ENCODE measurements at places on chromosomes 3 and 15.
A peak's percentile ranks its signal among the peaks of the same experiment; 100 is the strongest.

GRCh38 chr3:23685541-23686258 lies 120.1 kb upstream of the UBE2E1 start:
- DNase-seq: peak; percentile 41

DNA sequence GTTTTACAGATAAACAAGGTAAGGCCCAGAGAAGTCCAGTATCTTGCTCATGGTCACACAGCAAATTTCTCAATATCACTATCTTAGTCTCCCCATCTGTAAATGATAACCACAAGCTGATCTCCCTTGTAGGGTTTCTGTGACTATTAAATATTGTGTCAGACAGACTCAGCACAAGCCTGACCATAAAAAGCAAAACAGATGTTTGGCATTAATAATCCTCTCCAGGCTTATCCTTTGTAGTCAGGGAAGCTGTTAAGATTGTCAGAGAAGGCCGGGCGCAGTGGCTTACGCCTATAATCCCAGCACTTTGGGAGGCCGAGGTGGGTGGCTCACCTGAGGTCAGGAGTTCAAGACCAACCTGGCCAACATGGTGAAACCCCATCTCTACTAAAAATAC lies 173.2 kb upstream of the PRICKLE2 start:
- no peak for DNase-seq

DNA sequence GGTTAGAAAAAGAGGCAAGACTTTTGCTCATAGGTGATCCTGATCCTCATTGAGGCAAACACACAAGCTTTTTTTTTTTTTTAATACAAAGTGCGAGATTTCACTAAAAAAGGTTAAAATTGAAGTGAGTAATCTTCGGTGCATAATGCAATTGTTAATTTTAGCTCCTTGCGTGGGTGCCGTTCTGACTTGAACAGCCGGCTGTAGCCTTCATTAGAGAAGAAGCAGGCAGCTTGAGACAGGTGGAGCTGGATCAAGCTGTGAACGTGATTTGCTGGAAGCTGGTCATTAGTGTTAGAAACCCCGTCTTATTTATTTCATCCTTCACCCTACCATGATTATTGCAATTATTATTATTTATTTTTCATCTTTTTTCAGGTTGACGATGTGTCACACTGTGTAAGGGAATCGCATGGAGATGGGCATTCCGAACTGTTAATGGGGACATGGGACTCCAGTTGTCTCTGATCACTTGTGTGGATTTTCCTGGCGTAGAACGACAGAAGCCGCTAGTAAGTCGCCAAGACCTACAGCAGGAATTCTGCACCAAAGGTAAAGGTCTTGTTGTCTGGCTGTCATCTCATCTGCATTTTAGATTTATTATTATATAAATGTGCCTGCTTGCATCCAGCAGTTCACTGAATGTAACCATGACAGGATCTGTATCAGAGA lies 40.2 kb downstream of the ARPP21 start:
- DNase-seq: no peak

DNA sequence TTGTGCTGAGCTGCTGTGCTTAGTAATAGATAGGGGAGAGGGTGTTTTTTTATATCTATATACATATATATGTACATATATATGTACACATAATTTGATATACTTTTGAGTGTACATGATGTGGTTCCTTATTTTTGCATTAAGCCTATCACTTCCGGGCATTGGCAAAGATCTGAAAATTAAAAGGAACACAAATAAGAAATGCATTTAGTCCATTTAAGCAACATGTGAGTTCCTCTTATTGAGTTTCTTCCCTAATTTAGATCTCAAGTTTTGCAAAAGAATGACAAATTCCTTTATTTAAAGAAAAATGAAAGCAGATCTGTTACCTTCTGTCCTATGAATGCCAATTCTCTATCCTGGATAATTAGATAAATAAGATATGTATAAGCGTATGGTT lies 435.1 kb downstream of the LPP start:
- no peak for DNase-seq

GRCh38 chr15:90918034-90918788 lies 14.1 kb downstream of the HDDC3 start:
- no peak for DNase-seq

DNA sequence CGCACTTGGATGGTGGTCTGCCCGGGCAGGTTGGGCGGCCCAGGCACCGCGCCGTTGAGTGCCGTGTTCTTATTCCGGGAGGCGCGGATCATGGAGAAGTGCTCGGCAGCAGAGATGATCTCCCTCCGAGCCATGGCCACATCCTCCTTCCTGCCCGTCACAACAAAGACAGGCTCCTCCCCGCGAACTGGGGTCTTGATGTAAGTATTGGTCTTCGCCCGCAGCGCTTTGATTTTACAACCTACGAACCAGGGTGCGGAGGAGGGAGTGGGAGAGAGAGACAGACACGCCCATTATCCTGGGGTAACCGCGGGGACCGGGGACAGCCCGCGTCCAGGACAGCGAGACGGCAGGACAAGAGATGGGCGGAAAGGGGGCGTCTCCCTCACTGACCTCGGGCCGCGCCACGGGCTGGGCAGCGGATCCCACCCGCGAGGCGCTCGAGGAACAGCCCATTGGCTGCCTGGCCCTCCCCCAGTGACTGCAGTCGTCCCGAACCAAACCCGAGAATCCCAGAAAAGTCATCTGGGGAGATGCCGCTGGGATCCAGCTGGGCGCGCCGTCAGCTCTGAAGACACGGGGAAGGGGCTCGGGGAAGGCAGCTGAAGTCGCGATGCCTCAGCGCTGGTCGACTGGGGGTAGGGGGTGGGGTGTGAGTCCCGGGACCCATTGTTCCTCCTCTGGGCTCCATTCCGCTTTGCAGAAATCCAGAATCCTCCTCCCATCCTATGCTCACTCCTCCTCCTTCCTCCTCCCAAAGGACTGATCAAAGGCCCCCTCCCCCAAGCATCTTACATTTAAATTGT lies 1.2 kb downstream of the MEX3B start:
- DNase-seq: no peak

DNA sequence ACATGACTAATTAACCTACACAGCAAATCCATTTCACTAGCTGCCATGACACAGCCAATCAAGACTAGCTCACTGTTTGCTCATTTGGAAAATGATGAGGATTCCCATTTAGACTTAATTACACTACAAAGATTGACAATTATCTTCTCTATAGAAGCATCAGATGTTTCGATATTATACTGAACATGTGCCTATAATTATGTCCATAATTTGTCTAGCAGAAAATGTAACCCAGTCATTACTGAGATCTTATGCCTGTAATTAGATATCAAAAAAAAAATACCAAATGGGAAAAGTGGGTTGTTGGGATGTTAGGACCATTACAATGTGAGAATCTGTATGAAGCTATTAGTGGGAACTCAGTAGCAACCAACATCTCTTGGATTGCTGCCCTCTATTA lies 344.2 kb upstream of the MCTP2 start:
- no peak for DNase-seq

DNA sequence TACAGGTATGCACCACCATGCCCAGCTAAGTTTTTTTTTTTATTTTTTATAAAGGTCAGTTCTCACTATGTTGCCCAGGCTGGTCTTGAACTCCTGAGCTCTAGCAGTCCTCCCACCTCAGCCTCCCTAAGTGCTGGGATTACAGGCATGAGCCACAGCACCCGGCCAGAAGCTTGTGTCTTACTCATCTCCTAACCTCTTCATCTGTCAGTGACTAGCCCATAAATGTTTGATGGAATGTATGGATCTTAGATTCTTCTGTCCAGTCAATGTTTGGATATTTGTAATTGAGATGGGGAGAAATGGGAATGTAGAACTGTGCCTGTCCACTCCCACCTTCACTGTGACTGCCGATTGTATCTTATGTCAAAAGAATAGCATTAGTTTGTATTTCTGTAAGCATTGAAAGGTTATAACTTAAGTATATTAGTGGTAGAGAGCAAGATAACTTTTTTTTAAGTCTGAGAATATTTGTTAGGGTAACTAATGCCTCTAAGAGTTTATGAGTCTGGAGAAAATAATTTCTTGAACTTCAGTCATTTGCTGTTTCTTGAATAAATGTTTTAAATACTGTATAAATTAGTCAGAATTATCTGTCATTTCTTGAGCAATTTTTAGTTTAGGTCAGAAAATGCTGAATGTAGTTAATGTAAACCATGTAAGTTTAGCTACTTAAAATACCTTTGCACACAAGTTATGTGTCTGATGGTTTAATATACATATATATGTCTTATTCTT lies 215.3 kb upstream of the CGNL1 start:
- no peak for DNase-seq

DNA sequence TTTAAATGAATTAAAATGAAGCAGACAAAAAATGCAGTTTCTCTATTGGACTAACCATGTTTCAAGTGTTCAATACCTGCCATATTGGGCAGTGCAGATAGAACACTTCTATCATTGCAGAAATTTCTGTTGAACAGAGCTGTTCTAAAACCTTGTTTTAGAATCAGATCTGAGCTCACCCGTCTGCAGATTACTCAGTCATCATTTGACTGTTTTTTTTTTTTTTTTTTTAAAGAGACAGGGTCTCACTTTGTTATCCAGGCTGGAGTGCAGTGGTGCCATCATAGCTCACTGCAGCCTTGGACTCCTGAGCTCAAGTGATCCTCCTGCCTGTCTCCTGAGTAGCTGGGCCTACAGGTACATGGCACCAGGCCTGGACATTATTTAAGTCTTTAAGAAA lies 128.7 kb downstream of the APBA2 start:
- no peak for DNase-seq

GRCh38 chr3:131079086-131079485 lies 52.4 kb downstream of the NEK11 start:
- DNase-seq: no peak

DNA sequence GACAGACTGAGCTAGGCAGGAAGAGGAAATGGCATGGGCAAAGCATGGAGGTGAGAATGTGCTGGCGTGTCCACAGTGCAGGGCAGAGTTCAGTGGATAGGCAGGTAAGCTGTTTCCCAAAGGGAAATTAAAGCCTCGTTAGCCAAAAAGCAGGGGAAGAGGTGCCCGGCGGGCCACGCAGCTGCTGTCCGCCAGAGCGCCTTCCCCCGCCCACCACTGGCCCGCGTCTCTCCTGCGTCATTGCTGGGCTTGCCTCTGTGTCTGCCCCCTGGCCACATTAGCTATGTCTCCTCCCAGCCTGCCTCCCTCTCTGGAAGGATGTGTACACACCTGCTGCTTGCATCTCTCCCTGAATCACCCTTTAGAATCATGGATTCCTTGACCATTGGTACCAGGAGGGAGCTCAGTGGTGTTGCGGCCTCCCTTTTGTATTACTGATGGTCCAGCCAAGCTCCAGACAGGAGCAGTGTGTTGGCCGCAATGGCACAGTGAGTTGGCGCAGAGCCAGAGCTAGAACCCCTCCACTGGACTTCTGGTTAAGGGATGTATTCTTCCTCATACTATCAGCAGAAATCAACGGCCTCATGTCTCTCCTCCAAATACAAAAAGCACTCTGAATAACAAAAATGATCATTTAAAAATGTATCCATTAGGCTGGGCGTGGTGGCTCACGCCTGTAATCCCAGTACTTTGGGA lies 26.6 kb downstream of the SLC28A1 start:
- DNase-seq: peak; percentile 83

DNA sequence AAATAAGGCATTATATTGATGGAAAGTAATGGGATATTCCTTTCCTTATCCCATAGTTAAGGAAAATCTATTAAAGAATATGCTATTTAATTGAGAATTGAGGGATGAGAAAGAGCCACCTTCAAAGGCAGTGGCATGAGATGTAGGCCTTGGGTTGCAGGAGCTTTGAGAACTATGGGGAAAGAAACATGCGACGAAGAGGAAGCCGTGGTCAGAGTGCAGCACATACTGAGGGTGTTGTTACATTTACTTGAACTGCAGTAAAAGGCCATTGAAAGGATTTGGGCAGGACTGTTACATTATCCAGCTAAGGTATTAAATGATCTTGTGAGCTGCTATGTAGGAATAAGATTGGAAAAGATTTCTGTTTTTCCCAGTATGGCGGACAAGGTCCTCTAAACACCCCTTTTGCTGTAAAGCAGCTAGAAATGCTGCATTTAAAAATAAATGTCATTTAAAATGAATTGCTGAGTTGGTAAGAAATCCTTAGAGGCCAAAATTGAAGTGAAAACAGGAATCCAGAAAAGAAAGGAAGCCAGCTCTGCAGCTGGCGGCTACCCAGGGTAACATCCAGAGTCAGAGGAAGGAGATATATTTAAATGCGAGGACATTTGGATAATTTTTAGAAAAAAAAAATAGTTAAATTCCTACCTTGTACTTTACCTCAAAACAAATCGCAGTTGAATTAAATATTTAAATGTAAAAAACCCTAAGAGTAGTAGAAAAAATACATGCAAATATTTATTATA lies 61.7 kb downstream of the IL1RAP start:
- no peak for DNase-seq

- DNase-seq: no peak
These were observed 239.5 kb upstream of the MEIS2 start for GRCh38 chr15:37339856-37340255.

DNA sequence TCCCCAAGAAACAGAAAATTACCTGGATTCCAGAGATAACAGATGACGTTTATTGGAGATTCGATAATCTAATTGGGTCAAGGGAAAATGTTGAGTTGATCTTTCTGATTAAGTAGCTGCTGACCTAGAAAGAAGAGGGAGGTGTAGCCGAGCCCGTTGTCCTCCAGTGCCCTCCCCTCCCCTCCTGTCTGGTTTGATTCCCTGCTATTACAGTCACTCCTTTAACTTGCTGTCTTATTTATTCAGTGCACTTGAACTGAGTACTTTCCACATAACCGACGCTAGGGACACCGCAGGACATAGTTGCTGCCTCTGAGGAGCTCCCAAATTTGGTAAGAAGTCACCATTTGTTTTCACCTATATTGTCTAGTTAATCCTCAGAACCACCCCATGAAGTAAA lies 103.7 kb downstream of the AQP9 start:
- DNase-seq: peak; percentile 34

GRCh38 chr3:134057006-134057653 lies 27.4 kb upstream of the SLCO2A1 start:
- DNase-seq: no peak

DNA sequence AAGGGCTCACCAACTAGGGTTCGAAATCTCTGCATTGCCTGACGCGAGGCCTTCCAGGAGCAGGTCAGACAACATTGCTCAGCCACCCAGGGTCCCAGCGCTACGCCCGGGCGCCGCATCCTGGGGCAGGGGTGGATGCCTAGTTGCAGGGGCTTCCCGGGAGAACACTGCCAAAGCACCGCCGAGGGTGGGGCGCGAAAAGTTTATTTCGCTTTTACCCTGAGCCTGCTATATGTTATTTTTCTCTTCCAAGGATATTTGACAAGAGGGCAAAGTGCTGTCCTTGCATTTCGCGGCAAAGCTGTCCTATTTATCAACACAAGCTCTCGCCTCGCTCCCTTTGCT lies 549 bp upstream of the SOX14 start:
- no peak for DNase-seq

All from NCI-H774 (cell line).